ENCODE measurements at places on chromosomes 5 and 9.

DNA sequence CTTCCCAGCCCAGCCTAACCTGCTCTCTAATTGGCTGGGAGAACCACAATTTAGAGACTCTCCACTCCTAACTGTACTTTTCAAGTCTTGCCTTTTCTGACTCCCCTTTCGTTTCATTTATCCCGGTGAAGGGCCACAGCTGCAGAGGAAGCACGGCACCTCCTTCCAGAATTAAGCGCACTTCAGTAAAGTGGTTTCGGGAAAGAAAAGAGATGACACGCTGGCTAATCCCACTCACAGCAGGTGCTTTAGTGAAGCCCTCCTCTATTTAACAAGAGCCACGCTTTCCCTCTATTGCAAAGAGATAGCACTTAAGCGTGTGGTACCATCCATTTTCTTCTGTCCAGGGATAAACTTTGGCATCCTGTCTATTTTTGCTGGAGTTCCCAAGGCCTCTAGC, 4.8 kb downstream of the DNAH5 start:
- no peaks in the 10 kb centered on the region for H3K36me3 ChIP-seq
- H3K27me3 ChIP-seq = no peaks in the 10 kb centered on the region
- no peak overlapping the region for H3K4me3 ChIP-seq
- no peak overlapping the region for H3K27ac ChIP-seq
- DNase-seq = no peak

DNA sequence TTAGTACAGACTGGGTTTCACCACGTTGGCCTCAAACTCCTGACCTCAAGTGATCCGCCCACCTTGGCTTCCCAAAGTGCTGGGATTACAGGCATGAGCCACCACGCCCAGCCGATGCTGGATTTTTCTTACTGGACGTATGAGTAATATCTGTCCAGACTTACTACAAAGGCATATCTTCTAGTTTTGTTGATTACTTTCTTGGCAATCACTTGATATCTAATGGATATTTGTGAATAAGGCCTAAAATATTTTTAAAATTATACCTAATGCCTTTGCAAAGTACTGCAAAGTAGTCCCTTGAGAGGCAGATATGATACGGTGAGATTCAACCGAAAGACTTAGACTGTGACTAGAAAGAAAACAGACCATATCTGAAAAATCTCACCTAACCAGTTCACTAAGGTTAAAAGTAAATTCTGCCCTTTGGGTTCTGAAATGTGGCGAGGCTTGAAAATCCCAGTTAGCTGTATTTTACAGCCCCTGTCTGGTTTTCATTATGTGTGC, 152.1 kb downstream of the GNAQ start:
- peaks cover 11% of the 10 kb centered on the region for H3K36me3 ChIP-seq
- peaks cover 19% of the 10 kb centered on the region for H3K4me1 ChIP-seq
- DNase-seq = no peak
- no peak overlapping the region for H3K4me3 ChIP-seq
- H3K27me3 ChIP-seq = no peaks in the 10 kb centered on the region
- no peak overlapping the region for H3K27ac ChIP-seq

DNA sequence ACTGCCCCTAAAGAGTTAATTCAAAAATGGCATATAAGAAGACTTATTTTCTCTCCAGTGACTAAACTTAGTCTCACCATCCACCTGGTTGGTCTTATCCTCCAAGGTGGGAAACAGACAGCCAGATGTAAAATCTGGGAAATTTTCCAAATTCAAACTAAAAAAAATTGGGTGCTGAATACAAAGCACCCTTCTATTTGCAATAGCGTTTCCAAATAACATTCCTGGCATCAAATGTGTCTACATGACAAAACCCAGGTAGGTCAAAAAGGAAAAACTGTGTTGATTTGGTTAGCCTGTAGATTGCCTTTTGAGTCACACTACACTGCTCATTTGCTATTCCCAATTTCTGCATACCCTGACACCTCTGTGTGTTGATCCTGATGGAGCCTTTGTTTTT, 252.2 kb downstream of the NR2F1-AS1 start:
- no peaks in the 10 kb centered on the region for H3K36me3 ChIP-seq
- H3K27ac ChIP-seq = no peak overlapping the region
- H3K27me3 ChIP-seq = no peaks in the 10 kb centered on the region
- DNase-seq = no peak
- H3K4me3 ChIP-seq = no peak overlapping the region
- H3K4me1 ChIP-seq = no peaks in the 10 kb centered on the region

DNA sequence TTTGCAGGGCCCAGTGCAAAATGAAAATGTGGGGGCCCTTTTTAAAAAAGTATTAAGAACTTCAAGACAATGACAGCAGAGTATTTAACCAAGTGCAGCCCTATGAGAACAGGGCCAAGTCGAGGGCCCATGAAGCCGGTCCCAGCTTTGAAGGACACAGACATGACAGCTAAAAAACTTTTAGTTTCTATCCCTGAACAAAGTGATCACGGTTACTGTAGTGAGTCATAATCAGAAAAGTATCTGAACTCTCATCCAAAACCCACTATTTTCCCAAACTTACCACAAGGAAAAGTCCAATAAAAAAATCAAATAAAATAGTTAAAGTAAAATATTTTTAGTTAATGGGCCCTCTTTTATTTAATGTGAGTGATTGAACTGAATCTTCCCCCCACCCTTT, 126.0 kb downstream of the MEF2C start:
- no peak overlapping the region for H3K27ac ChIP-seq
- H3K36me3 ChIP-seq = no peaks in the 10 kb centered on the region
- peaks cover 56% of the 10 kb centered on the region for H3K27me3 ChIP-seq
- no peak overlapping the region for H3K4me3 ChIP-seq

DNA sequence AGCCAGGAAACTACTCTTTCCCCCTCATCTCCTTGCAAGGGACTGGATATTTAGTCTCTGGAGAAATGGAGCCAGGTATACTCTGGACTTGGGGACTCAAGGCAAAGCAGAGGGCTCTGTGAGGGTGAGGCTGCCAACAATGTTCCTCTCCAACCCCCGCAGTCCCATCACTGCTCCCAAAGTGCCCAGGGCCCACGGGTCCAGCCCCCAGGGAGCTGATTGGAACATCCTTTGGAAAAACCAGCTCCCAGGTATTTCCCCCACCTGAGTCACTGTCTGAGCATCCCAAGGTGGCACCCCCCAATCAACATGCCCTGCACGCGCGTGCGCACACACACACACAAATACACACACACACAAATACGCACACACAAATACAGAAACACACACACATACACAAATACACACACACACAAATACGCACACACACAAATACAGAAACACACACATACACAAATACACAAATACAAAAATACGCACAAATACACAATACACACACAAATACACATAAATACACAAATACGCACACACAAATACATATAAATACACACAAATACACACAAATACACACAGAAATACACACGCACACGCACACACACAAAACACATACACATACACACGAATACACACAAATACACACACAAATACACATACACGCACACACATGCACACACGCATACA, 137.4 kb downstream of the DAB2IP start:
- H3K4me3 ChIP-seq = no peak overlapping the region
- no peak for DNase-seq
- H3K27me3 ChIP-seq = peaks cover 3% of the 10 kb centered on the region
- H3K4me1 ChIP-seq = peaks cover 2% of the 10 kb centered on the region

GRCh38 chr5:138536665-138537315, 6.2 kb downstream of the ETF1 start:
- peaks cover 77% of the 10 kb centered on the region for H3K4me1 ChIP-seq
- peak overlapping the region; percentile 67 for H3K27ac ChIP-seq
- DNase-seq = no peak
- no peaks in the 10 kb centered on the region for H3K27me3 ChIP-seq

DNA sequence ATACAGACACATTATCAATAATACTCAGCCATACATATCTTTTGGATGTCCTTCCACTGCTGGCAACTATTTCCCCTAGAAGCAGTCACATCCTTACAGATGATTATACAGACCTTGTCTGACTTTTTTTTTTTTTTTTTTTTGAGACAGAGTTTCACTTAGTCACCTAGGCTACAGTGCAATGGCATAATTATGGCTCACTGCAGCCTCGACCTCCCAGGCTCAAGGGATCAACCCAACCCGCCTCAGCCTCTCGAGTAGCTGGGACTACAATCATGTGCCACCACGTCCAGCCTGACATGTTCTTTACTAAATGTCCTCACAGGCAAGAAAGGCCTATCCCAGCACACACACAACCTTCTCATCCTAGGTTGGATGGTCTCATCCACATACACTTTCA, 24.0 kb downstream of the NR6A1 start:
- DNase-seq = no peak
- no peak overlapping the region for H3K4me3 ChIP-seq
- no peaks in the 10 kb centered on the region for H3K36me3 ChIP-seq
- H3K27ac ChIP-seq = no peak overlapping the region

DNA sequence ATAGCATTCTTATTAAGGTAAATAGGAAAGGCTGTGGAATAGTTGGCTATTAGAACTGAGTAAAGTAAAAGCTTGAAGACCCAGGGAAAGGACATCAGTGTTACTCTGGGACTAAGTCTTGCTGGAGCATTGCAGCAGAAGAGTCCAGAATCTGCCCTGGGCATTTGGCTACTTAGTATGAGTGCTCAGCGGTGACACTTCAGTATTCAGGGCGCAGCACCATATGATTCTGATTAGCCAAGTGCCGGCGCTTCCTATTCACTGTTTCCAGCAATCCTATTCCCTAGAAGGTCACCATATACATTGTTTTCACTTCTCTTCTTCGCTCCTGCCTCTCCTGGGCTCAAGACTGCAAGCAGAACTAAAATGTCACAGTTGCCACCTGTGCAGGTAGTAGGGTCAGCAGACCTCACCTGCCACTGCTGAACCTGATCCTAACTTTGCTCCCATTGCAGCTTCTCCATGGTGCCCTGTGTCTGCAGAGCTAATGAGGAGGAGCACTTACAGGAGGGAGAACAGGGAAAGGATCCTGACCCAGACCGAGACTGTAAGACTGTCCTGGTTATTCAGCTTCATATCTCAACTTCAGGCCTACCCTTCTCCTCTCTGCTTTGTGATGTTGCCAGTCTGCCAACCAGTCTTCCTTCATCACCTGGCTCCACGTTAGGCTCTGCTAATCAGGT, 313.6 kb upstream of the PIK3R1 start:
- DNase-seq = no peak
- no peaks in the 10 kb centered on the region for H3K27me3 ChIP-seq
- H3K4me1 ChIP-seq = no peaks in the 10 kb centered on the region

DNA sequence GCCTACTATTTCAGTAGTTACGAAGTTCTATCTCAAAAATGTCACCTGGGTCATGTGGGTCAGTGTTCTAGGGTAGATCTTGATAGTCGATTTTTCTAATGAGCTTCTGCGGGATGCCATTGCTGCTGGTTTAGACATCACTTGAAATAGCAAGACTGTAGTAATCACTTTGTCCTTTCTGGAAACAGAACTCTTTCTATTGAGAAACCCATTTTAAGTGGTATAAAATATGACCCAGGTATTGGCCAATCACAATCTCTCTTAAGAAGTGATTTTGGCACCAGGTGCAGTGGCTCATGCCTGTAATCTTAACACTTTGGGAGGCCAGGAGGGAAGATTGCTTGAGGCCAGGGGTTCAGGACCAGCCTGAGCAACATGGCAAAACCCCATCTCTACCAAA, 17.6 kb downstream of the ARRDC3 start:
- H3K36me3 ChIP-seq = peaks cover 43% of the 10 kb centered on the region
- H3K4me1 ChIP-seq = peaks cover 28% of the 10 kb centered on the region
- H3K4me3 ChIP-seq = no peak overlapping the region
- H3K27ac ChIP-seq = no peak overlapping the region
- DNase-seq = no peak
- H3K27me3 ChIP-seq = no peaks in the 10 kb centered on the region

DNA sequence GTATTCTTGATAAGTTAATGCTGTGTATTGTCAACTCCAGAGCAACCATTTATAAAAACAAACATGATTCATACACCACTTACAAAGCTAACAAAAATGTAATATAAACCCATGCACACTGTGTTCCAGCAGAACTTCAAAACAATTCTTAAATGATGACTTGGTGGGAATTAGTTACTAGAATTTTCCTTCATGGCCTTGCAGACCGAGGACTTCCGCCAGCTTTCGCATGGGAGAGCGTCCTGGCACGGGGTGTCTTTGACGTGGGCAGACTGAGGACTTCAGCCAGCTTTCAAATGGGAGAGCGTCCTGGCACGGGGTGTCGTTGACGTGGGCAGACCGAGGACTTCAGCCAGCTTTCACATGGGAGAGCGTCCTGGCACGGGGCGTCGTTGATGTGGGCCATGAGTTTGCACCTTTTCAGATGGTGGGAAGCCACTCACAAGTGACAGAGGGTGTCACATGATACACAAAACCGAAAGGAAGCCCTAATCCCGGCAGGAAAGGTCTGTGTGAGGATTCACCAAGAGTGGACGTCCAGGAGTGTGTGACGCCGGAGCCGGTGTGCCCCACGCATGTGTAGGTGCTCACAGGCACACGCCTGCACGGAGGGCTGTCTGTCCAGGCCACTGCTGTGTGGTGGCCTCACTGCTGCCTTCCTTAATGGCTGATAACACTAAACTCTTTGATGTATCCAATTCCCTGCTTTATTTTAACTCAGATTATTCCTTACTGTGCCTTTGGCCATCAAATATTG, 211.3 kb upstream of the IRX4 start:
- H3K4me1 ChIP-seq = no peaks in the 10 kb centered on the region
- DNase-seq = no peak
- H3K4me3 ChIP-seq = no peak overlapping the region

Measured in activated T-cell treated with anti-CD3 and anti-CD28 coated beads, Interleukin-2, amount 50 U/mL, for 24 hours (primary cell).